Stimulated activated CD8-positive, alpha-beta memory T cell treated with anti-CD3 and anti-CD28 coated beads, Interleukin-15, amount 100 ng/mL, for 4 hours (primary cell): ENCODE measurements at places on chromosomes 6 and 20.
A peak's percentile ranks its signal among the peaks of the same experiment; 100 is the strongest.

GRCh38 chr6:157668713-157669112, 154.3 kb upstream of the SNX9 start:
- no peak for DNase-seq

GRCh38 chr6:72894091-72894490, 272.2 kb downstream of the KCNQ5 start:
- no peak for DNase-seq

DNA sequence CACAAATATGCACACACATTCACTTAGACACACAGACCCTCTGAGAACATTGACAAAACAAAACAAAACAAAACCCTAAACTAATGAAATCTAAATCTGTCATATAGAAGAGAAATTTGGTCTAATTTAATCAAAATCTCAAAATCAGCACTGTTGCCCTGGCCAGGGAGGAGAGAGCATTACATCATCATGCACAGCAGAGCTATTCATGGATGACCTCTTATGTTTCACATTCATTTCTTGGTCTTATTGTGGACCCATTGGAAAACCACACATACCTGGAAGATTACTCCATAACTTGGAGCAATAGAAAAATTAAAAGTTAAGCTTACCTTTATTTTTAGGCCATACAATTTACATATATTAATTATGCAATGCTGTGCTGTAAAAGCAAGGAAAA, 1223.6 kb upstream of the GJE1 start:
- no peak for DNase-seq

DNA sequence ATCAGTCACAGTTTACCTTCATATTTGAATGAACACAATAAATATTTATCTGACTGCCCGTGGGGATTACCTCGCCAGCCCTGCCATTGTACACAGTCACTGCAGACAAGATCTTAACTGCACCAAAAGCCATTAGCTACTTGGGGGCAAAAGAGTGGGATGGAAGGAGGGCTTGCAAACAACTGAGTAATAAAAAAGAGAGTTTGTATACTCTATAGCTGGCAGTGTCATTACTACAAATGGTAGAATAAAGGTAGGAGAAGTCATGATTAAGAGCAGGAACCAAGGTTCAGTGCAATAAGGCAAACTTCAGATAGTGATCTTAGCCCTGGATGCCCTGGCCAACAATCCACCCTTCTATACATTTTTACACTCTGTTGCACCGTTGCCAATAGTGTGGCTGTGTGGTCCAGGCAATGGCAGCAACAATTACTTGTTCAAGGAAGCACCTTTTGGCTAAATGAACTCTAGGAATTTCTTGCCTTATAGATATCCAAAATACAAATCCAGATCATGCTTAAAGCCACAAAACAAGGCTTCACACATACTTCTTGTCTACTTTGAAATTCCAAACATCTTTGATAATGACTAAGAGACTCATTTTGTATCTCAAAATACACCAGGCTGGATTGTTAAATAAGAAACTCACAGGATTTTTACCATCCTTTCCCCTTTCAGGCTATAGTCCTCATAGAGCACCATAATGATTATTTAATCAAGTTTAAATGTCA, 955.4 kb upstream of the ADGRB3 start:
- no peak for DNase-seq

- DNase-seq: no peak
These were observed 10.0 kb downstream of the HSPA1B start for GRCh38 chr6:31837369-31838113.

DNA sequence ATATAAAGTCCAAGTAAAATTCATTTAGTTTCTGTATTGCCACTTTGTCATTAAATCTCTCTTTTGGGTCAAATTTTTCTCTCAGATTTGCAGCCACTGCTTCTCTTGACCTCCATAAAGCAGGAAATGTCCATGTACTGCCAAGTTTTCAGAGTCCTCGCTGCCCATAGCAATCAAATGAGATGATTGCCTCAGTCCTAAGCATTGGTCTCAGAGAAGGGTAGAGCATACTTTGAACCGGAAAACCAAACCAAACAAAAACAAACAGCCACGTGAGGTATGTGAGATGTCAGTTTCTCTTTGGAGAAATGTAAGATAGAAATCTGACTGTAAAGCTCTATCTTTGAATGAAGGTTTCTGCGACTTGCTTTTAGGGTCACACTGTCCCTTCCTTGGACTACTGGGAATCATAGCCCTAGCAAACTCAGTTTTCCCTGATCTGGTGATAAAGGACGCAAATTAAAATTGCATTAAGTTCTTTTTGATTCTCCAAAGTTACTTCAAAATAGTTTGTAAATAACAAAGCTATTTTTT, 505.4 kb upstream of the CITED2 start:
- no peak for DNase-seq

DNA sequence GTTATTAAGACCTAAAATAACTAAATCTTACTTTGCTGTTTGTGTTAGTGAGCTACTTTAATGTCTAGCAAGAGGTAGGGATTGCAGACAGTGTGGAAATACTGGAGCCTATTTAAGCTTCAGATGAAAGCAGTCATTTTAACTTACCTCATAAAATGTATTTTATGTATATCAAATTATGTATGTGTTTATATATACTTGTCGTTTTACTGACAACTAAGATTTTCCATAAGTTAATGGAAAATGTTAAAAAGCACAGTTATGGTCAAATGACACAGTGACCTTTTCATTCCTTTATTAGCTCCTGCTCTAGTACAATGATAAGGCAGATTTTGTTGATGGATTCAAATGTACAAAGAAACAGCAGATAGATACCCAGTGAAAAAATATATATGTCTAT, 34.6 kb downstream of the QKI start:
- no peak for DNase-seq

DNA sequence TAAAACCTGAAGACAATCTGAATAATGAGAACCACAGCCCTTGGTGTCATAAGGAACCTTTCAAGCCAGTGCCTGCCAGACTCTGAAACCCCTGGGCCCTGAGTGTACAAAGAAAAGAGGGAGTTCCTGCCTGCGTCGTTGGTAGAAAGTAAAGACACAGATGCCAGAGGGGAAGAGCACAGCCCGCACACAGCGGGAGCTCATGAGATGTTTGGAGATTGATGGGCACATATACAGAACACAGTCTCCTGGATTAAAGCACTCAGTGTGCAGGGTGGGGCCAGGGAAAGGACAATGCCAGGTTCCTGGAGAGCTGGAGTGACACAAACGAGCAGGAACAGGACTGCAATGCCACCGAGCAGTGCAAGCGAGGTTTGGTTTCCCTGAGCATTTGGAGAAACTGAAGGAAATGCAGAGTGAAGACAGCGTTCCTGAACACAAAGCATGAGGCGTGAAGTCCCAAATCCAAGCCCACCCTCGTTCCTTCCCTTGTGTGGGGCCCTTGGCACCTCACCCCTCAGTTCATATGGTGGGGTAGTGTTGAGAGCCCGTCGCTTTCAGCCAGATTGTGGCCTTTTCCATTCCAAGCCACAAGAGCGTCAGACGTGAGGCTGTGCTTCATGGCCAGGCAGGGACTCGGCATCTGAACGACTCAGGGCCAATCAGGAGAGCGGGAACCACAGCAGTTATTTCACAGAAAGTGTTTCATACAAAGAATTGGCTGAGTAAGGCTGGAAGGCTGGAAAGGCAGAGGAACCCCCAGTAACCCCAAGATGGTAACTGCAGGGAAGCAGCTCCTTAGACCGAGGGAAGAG, 41.0 kb upstream of the RPS6KA2 start:
- DNase-seq: no peak

DNA sequence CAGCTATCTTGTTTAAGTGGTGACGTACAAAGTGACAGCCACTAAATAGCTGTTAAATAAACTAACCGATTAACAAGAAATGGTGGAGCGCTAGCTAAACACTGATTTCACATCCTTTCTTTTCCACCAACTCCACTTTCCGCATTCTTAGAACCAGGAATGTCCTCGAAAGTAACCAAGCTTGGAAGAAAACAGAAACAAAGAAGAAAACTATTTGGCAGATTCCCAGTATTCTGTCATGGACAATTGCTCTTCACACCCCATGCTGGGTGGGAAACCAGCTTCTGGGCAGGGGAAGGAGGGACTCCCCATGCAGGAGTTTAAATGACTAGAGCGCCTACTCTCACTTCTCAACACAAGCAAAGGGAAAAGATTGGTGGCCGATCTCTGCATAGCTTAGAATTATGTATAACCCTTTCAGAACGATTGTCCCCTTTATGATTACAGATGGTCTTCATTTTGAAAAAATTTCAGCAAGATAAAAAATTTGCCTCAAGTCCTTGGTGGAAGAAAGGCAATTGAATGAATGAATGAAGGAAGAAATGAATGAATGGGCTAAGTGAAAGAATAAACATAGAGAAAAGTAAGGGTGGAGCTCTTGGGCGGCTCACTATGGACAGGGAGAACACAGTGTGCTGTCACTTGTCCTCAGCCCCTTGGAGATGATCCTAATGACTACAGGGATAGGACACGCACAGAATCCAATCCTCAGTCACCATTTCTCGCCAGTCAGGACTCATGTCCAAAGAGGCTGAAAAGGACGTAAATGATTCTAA, 148.7 kb upstream of the NEDD9 start:
- DNase-seq: no peak

GRCh38 chr6:33430334-33430733, 10.5 kb downstream of the SYNGAP1 start:
- DNase-seq: no peak

DNA sequence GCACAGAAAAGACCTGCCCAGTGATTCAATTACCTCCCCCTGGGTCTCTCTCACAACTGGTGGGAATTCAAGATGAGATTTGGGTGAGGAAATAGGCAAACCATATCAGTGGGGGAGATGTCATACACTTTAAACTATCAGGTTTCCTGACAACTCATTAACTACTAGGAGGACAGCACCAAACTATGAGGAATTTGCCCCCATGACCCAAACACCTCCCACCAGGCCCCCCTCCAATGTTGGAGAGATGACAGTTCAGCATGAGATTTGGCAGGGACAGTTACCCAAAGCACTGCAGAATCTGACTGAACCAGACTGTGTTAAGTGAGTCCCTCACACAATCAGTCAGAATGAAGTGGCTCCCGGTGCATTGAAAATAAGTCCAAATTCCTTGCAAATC, 148.0 kb downstream of the TTLL2 start:
- no peak for DNase-seq

DNA sequence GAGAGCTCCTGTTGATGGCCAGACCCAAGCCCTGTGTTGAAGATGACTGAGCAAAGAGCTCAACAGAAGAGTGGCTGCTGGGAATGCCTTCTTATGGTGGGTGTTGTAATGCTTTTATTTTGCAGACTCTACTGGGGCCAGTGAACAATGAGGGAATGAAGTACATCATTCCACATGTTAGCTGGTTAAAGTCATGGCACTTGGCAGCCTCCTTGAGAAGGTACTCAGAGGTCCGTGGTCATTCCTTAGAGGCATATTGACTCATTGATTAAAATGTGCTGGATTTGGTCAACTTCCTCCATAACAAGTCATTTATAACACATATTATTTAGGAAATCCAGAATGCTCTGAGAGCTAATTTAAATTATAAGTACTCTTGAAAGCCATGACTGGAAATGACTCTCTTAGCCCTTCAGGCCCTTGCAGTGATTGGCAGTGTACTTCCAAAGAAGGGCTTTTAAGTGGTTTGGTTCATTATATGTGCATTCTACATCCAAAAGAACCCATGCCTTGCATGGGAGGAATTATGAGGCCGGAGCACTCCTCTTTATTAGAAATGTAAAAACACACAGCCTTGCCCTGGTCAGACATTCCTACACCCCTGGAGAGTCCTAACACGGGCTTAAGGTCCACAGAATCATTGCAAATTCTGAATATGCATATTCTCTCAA, 976.9 kb downstream of the KIF16B start:
- no peak for DNase-seq

- no peak for DNase-seq
These were observed 18.8 kb downstream of the PARD6B start for GRCh38 chr20:50750145-50750671.

GRCh38 chr6:89610149-89610642, 28.4 kb downstream of the LYRM2 start:
- peak; percentile 62 for DNase-seq

DNA sequence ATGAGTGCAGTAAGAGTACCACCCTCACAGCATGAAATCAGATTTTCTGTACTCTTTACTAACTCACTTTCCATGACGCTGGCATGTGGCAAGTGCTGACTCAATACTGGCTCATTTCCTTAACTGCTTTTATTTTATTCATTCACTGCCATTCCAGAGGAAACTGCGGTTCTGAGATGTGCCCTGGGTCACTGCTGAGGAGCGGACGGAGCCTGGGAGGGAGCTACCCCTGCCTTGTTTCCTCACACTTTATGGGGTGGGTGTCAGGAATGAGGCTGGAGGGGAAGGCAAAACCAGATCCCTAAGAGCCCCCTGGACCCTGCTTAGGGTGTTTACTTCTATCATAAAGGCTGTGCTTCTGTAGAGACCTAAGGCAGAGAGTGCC, 14.4 kb downstream of the NT5E start:
- peak; percentile 24 for DNase-seq

DNA sequence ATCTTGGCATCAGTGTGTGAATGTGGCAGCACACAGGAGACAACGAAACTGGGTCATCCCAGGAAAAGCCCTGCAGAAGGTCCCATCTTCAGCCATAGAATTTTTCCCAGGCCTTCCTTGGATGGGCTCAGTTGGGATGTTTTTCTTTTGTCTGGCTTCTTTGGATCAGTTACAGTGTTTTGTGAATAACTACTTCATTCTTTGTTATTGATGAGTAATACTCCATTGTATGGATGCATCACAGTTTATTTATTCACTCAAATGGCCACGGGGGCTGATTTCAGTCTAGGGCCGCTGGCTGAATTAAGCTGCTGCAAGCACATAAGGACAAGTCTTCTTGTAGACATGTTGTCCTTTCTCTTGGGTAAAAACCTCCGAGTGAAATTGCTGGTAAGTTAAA, 81.3 kb upstream of the CD93 start:
- DNase-seq: no peak

DNA sequence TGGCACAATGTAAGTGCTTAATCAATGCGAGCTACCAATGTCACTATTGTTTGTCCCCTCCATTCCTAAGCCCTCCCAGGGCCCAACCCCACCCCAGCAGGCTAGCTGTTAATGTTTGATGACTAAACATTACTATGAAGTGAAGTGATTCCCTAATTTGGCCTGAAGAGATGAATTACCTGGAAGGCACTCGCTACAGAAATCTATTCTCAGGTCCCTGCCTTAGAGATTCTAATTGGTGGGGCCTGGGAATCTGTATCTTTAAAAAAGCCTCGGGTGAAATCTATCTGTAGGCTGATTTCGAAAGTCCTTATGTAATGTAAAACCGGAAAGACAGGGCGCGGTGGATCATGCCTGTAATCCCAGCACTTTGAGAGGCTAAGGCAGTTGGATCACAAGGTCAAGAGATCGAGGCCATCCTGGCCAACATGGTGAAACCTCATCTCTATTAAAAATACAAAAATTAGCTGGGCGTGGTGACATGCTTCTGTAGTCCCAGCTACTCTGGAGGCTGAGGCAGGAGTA, 16.9 kb upstream of the SNAI1 start:
- DNase-seq: no peak
